ENCODE measurements at places on chromosomes 12 and 14. TPM values are rescaled to one million over a fixed set of nuclear protein-coding genes. Genes with fewer than 3 reads are reported as not detected.

DNA sequence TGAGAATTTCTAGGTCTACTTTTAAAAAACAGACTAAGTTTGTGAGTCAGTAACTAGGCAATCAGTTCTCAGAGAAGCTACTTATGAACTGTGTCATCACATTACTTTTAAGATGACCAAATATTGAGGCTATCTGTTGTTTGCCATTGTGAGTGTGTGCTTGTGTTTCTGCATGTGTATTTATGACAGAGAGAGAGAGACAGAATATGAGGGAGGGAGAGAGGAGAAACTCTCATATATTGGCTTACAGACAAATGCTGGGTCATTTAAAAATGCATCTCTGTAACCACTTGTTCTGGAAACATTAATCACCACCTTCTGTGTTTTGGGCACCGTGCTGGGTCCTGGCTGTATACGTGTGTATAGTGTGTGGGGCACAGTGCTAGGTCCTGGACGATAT lies 161.5 kb upstream of the FRMD6 start:
- no peaks in the 10 kb centered on the region for H3K36me3 ChIP-seq
- no peaks in the 10 kb centered on the region for H3K27me3 ChIP-seq
- no peak overlapping the region for H3K27ac ChIP-seq
- no peak overlapping the region for H3K4me3 ChIP-seq
- DNase-seq = no peak
- H3K4me1 ChIP-seq = no peaks in the 10 kb centered on the region

DNA sequence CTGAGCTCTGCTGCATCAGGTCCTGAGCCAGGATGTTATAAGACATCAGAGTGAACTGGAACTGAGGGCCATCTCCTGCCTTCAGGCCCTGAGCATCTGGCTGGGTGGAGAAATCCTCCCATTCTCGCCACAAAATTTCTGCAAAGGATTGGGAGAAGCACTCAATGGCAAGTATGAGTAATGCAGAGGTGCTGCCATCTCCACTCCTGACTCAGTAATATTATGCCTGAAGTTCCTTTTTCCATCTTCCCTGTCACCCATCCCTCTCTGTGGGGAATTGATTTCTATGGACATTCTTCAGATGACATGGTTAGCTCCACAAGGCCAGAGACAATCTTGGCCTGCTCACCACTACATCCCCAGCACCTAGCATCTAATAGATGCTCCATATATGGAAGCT lies 4.7 kb downstream of the ANGEL1 start:
- peaks cover 1% of the 10 kb centered on the region for H3K4me1 ChIP-seq
- no peak for DNase-seq
- no peak overlapping the region for H3K27ac ChIP-seq
- H3K36me3 ChIP-seq = no peaks in the 10 kb centered on the region
- H3K4me3 ChIP-seq = no peak overlapping the region

- no peaks in the 10 kb centered on the region for H3K27me3 ChIP-seq
- DNase-seq = no peak
- no peaks in the 10 kb centered on the region for H3K36me3 ChIP-seq
- no peak overlapping the region for H3K4me3 ChIP-seq
- H3K27ac ChIP-seq = no peak overlapping the region
These were observed 65.3 kb upstream of the DACT1 start for GRCh38 chr14:58572473-58572853.

DNA sequence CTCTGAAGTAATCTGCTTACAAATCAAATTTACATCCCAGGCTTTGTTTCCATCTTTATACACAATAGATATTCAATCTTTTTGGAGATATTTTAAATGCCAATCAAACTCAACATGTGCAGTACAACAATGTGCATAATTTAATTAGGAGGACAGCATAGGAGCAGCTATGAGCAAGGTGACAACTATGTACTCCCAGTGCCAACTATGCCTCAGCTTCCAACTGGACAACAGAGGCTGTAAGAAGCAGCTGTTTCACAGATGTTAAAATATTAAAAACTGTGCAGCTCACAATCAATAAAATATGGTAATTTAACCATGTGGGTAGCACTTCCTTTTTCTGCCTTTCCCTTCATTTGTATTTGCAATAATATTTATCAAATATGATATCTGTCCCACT lies 99.9 kb downstream of the ST8SIA1 start:
- no peak overlapping the region for H3K4me3 ChIP-seq
- DNase-seq = no peak
- no peaks in the 10 kb centered on the region for H3K27me3 ChIP-seq
- H3K27ac ChIP-seq = no peak overlapping the region
- H3K4me1 ChIP-seq = no peaks in the 10 kb centered on the region
- H3K36me3 ChIP-seq = no peaks in the 10 kb centered on the region

GRCh38 chr14:89165189-89166181 lies 251.5 kb downstream of the FOXN3 start:
- H3K27ac ChIP-seq = no peak overlapping the region
- no peak for DNase-seq
- peak overlapping the region; percentile 6 for H3K4me3 ChIP-seq

- H3K36me3 ChIP-seq = peaks cover 13% of the 10 kb centered on the region
- no peaks in the 10 kb centered on the region for H3K4me1 ChIP-seq
- peak overlapping the region; percentile 26 for H3K27ac ChIP-seq
- no peak overlapping the region for H3K4me3 ChIP-seq
- H3K27me3 ChIP-seq = no peaks in the 10 kb centered on the region
These were observed 27.1 kb downstream of the DEGS2 start for GRCh38 chr14:100132161-100132902.

DNA sequence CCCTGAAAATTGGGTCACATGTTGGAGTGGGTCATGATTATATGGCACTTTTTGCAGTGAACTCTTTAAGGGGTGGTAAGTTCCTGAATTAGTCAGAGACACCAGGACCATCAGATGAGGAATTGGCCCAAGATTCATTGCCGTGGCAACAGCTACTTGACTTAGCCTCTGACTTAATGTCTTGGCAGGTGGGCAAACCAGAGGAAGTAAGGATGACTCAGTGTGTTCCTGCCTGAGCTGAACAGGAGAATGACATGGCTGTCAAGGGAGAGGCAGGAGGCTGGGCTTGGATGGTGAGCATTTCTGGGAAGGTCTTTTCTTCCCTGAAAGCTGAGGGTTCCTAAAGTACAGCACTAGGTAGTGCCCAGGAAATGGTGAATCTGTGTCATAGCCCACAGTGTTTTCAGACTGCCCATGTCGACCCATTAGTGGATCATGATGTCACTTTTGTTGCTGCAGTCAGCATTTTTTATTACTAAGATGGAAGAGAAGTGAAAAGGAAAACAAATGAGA lies 170.1 kb upstream of the PWP1 start:
- no peaks in the 10 kb centered on the region for H3K36me3 ChIP-seq
- H3K27me3 ChIP-seq = no peaks in the 10 kb centered on the region
- H3K27ac ChIP-seq = no peak overlapping the region
- peak; percentile 65 for DNase-seq

Gene CRACR2A
- total RNA-seq = 2.6 TPM

DNA sequence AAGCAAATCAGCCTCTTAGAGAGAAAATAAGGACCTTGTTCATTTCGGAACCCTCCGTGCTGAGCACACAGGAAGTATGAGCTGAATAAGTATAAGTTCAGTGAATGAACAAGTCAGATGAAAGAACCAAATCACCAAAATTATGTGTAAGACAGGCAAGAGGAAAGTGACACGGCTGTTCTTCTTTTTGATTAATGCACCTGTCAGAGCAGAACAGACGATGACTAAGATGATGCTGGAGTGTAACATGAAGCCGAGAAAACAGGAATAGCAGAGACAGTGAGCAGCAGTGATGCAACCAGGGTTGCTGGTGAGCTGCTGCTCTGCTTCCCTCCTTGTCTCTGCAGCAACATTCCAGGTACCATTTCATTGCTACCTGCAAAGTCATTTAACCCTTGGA lies 861.1 kb downstream of the GALC start:
- H3K4me3 ChIP-seq = no peak overlapping the region
- no peaks in the 10 kb centered on the region for H3K36me3 ChIP-seq
- no peak for DNase-seq
- no peaks in the 10 kb centered on the region for H3K4me1 ChIP-seq
- no peak overlapping the region for H3K27ac ChIP-seq
- H3K27me3 ChIP-seq = no peaks in the 10 kb centered on the region

Gene HCAR3
- not detected for total RNA-seq

Data from tibial nerve (tissue), 4 donors.